ENCODE measurements at places on chromosomes 3 and 15.

GRCh38 chr3:34016925-34017587, 218.6 kb downstream of the PDCD6IP start:
- DNase-seq: no peak

DNA sequence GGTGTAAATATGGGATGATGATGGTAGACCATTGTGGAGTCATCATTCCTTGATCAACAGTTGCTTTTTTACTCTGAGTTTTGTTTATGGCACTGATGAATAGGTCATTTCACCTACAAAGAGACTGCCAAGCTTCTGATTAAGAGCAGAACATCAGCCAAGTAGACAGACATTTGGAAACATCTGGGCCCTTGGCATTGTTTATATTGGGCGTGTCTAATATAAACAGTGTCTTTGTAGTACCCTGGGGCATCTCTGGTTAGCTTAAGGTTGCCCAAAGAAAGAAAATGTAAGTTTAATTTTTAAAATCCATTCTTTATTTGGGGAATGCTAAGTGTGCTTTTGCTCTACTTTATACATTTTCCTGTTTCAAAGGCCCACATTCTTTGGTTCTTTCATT, 377.0 kb downstream of the FEZF2 start:
- DNase-seq: no peak

DNA sequence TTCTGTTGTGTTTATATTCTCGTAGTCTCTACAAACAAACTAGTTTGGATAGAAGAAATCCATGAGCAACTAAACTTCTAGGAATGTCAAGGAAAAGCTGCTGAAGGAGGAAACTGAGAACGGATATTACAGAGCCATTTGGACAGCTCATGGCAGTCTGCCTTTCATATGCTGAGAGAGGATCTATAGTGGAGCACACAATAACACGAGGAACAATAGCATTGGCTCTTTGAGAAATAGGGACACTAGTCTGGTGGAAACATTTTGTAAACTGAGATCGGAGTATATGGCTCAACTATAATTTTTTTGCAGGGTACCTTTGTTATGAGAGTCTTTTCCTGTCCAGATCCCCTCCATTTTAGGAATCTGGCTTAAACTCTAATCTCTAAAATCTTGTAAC, 200.5 kb downstream of the CLSTN2 start:
- no peak for DNase-seq

DNA sequence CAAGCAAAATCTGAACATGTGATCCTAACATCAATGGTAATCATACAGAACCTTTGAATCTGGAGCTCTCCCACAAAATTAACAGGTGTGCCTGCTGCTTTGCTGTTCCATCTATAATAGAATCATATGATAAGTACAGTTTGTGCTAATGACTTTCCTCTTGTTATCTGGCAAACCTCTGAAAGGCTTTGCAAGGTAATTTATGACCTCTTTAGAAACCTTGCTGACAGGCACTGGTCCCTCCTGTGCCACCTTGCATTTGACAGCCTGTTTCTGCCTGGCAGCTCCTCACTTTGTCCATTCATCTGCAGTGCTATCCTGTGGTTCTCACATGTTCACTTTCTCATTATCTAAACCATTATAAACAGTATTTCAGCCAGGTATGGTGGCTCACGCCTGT, 10.2 kb upstream of the HTR3C start:
- DNase-seq: no peak

DNA sequence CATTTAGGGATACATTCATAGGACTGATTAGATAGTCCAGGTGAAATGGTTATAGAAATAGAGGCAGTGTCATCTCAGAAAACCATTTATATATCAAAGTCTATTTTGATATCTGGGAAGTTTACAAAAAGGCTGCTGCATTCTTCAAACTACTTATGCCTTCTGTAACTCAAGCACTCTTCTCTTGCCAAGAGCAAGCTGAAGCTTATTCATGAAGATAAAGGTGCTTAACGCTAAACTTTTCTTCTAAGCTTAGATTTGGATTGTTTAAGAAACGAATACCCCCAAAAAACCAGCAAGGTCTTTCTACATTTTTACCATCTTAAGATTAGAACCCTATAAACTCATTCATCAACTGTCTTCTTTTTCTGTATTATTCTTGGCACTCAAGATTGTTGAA, 23.3 kb upstream of the USF3 start:
- no peak for DNase-seq

GRCh38 chr3:86794361-86795065, 196.4 kb downstream of the VGLL3 start:
- no peak for DNase-seq

GRCh38 chr15:32098033-32098432, 67.7 kb downstream of the CHRNA7 start:
- DNase-seq: peak; percentile 64

DNA sequence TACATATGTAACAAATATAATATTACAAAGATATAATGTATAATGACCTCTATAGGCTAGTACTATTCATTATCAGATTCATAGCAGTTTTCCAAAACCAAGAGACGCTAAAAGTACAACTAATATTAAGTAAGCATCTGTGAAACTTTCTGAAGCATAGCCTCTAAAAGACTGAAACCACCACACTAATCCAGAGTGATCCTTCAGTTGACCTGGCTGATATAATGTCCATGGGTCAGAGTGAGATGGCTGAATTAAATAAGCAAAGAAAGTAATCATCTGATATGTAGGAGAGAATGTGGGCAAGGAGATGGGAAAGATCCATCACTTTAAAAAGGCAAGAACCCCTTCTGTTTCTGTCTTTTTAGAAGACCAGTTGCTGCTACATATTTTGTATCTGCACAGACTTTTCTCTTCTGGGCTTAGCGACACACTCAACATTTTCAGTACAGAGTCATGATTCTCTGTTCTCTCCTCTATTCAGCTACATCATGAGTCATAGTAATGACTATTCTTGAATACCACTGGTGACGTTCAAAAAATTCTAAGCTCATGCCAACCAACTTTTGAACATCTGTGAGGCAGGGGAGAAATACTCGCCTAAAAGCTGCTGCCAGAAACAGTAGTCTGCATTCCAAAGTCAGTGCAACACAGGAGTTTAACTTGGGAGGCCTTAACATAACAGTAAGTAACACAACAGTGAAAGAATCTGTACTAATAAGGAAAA, 149.6 kb downstream of the MAGI1 start:
- no peak for DNase-seq

GRCh38 chr15:92091155-92091734, 237.7 kb downstream of the SLCO3A1 start:
- DNase-seq: peak; percentile 37

GRCh38 chr15:63870487-63871209, 36.9 kb upstream of the HERC1 start:
- peak; percentile 81 for DNase-seq

- DNase-seq: no peak
These were observed 34.7 kb downstream of the FOXL2 start for GRCh38 chr3:138912237-138912636.

- no peak for DNase-seq
These were observed 215.4 kb downstream of the GREM1 start for GRCh38 chr15:32933236-32933635.

GRCh38 chr15:100958326-100959065, 39.3 kb downstream of the LRRK1 start:
- no peak for DNase-seq

DNA sequence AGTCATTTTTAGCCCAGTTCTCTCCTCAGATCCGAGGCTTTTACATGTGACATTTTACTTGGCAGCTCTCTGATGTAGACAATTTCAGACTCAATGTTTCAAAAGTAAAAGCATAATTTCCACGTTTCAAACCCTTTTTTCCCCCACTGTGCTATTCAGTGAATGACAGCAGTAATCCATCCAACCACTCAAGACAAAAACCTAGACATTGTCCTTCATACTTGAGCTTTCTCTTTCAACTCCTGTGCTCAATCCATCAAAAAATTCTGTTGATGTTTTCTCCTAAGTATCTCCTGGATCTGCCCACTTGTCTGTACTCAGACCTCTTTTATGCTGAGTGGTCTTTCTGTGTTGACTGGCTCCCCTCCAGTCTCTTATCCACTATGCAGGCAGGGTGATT, 214.7 kb downstream of the CHL1 start:
- DNase-seq: no peak

GRCh38 chr15:29138260-29138659, 131.4 kb downstream of the NSMCE3 start:
- DNase-seq: no peak

DNA sequence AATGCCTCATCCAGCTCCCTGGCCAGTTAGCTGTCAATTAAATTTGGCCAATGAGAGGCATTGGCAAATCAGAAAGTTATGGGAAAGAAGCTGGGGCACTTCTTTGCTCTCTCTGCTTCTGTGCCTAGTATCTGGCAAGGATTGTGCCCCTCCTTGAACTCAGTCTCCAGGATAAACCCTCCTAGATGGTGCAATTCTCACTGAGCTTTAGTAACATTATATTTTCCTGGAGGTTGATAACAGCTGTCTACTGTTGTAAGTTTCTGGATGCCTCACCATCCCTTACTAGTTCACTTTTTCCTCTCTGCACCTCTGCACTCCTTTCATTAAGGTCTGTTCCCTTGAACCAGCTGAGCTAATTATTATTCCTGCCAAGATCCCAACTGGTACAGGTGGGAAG, 329.5 kb downstream of the MFSD1 start:
- DNase-seq: no peak

Data from large intestine (tissue), 12 donors.